Amygdala (tissue), 56 donors: ENCODE measurements at places on chromosomes 16 and 17.

DNA sequence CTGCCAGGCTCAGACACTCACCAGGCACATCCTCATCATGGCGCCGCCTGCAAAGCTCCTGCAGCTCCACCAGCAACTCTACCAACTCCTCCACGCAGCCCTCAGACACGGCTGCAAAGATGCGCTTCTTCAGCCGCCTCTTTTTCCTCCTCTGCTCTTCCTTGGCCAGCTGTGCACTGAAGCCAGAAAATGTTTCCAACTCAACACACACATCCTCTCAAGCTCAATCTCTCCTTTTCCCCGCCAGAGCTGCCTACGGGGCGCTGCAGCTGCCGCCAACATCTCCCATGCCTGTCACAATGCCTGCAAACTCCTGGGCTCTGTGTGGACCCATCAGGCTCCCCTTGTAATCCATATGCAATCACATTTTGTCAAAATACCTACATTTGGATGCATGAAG is 14.2 kb downstream of the TRPV3 start:
- no peak for DNase-seq

DNA sequence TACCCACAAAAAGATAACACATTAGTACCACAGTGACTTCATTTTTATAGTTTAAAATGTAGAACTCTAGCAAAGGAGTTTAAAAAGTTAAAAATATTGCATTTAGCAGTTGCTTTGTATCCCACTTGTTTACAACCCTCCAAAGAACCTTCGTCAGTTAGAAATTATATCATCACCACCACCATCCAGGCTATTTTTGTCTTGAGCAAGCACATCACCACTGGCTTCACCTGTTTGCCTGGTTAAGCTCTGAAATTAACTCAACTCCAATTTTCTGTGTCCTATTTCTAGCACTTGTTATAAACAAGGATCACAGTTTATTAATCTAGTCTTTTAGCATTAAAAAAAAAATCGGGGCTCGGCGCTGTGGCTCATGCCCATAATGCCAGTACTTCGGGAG is 6.1 kb downstream of the GLYR1 start:
- DNase-seq: no peak

GRCh38 chr17:13619462-13619861 is 17.7 kb upstream of the HS3ST3A1 start:
- DNase-seq: no peak

GRCh38 chr16:3922241-3922640 is 41.7 kb upstream of the CREBBP start:
- DNase-seq: no peak

DNA sequence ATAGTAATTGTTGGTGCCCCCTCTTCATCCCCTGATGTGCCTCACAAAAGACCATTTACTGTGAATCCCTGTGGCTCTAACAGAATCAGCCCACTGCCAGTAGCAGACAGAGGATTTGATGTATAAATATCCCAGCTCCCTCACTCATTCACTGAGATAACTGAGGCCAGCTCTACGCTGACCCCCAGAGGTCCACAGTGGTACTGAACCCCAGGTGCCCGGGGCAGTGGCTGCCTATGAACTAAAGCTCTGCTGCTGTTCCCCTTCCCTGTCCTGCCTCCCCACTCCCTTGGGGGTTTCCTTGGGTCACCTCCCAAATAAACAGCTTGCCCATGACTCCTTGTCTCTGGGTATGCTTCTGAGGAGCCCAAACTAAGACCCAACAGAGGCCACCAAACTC is 295.8 kb downstream of the FOXL1 start:
- no peak for DNase-seq

- no peak for DNase-seq
Measured at GRCh38 chr17:79470754-79471153, 140.1 kb downstream of the RBFOX3 start.

- DNase-seq: no peak
Measured at GRCh38 chr16:66206363-66206762, 160.1 kb upstream of the CDH5 start.
